ENCODE measurements at places on chromosomes 5 and 9. TPM values are rescaled to one million over a fixed set of nuclear protein-coding genes. Genes with fewer than 3 reads are reported as not detected.

The PCDH12 gene
- total RNA-seq, result 32.1 TPM

The IFNA21 gene
- total RNA-seq, result not detected

The GADD45G gene
- 0.65 TPM for total RNA-seq

The IFT74 gene
- total RNA-seq, result 14.6 TPM

The BAG1 gene
- total RNA-seq, result 39.1 TPM

The ZNF483 gene
- 1.6 TPM for total RNA-seq

The DNAJA1 gene
- 141 TPM for total RNA-seq

The LHX3 gene
- not detected for total RNA-seq

The JAK2 gene
- total RNA-seq, result 6.2 TPM

The PCDHB9 gene
- total RNA-seq, result 0.15 TPM

The PCDHGB3 gene
- total RNA-seq, result 0.46 TPM

The IL4 gene
- not detected for total RNA-seq

The OSMR gene
- total RNA-seq, result 21.4 TPM

The PCDH1 gene
- 266 TPM for total RNA-seq

The THBS4 gene
- total RNA-seq, result under 0.01 TPM

The AGXT2 gene
- not detected for total RNA-seq

The PCYOX1L gene
- 18.5 TPM for total RNA-seq

The AMBP gene
- total RNA-seq, result 0.15 TPM

The PDZD2 gene
- total RNA-seq, result 9.4 TPM

The RFX3 gene
- 2.9 TPM for total RNA-seq

The KCNV2 gene
- not detected for total RNA-seq

The ATOSB gene
- 8.8 TPM for total RNA-seq

The RGMB gene
- total RNA-seq, result 33.3 TPM

The NXNL2 gene
- not detected for total RNA-seq

Data from epithelial cell of umbilical artery (primary cell).